ENCODE measurements at places on chromosomes 5 and 9. TPM values are rescaled to one million over a fixed set of nuclear protein-coding genes. Genes with fewer than 3 reads are reported as not detected.

DNA sequence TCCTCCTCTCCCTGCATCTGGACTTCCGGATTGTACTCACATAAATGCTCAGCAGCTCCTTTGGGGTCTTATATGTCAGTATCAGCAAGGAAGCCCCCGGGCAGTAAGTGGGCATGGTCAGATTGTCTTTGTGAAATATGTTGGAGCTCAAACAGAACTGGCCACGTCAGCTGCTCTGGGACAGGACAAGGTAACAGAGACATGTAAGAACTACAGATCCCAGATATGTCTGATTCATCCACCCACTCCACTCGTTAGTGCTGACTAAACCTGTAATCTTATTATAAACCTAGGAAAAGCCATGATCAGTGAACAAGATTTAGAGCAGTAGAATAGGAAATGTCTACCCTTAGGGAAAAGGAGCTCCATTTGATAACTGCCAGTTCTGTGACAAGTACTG lies 561.8 kb downstream of the CETN3 start:
- no peak for DNase-seq

DNA sequence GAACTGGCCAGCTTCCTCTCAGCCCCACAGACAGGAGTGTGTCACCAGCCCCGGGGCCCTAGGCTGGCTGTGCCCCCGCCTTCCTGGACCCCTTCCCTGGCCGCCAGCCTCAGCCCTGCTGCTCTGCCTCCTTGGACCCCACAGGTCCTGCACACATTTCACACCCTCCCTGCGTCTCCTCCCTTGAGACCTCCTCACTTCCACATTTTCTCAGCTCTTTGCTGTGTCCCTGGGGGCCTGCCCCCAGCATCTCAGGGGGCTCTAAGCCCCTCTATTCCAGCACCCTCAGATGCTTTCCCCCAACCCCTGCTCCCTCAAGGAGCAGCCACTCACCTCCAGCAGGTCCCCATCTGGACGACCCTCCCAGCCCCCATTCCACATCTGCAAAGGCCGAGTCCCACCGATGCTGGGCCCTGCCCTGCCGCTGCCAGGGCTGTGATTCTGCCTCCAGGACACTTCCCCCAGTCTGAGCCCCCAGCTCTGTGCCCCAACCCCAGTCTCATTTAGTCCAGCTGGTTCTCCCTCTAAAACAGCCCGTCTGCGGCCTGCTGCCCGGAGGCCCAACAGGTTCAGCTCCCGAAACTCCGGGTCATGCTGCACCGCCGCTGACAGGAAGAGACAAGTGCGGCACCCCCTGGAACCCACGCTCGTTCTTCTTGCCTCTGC lies 4.2 kb downstream of the SLC34A3 start:
- DNase-seq: no peak

- DNase-seq: no peak
These were observed 11.5 kb downstream of the SNX30 start for GRCh38 chr9:112761912-112762655.

DNA sequence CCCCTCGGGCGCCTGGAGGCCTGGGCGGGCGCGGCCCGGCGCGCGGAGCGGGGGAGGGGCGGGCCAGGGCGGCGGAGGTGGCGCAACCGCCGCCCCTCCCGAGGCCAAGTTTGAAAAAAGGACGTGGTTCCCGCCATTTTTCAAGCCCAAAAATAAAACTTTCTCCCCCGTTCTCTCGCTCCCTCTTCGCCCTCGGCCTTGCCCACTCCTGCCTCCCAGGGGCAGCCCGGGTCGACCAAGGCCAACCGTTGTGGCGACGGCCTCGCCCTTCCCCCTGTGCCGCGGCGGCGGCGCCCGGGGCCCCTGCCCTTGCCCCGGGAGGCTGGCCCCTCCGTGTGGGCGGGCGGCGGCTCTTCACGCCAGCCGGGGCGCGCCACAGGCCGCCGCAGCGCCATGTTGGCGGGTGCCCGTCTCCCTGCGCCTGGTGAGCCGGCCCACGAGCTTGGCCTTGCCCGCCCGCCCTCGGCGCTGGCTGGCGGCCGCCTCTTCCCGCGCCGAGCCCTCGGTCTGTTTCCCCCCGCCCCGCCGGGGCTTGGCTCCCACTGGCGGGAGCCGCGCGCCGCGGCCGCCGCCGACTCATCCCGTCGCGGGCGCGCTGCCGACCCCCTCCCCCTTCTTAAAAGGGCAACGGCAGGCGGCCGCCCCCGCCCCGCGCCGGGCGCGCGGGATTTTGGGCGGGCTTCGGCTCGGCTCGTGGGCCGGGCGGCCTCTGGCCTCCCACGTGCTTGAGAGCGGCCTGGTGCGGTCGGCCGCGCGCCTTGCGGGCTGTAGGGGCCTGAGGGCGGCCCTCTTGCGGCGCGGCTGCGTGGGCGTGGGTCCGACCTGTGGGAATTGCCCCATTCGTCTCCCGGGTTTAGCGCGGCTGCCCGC lies 1.3 kb downstream of the ANP32B start:
- peak; percentile 52 for DNase-seq

GRCh38 chr5:155514105-155514563 lies 500.6 kb downstream of the KIF4B start:
- no peak for DNase-seq

GRCh38 chr5:135880278-135880677 lies 15.4 kb downstream of the IL9 start:
- no peak for DNase-seq

DNA sequence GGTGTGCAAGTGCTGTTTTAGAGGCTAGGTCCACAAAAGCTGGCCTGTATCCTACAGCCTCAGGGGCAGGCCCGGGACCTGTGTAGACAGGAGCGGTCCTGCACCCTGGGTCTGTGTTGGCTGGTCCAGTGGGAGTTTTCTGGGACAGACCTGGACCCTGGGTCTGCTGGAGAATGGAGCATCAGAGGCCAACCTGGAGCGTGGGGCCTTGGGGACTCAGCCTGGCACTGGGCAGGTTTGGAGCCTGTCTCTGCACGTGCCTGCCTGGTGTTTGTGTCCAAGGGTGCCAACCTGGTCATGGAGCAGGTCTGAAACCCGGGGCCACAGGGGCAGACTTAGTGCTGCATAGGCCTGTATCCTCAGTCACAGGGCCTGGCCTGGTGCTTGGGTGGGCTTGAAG lies 45.8 kb downstream of the SRFBP1 start:
- DNase-seq: no peak

- DNase-seq: no peak
These were observed 1067.8 kb upstream of the EDIL3 start for GRCh38 chr5:85452322-85453025.

DNA sequence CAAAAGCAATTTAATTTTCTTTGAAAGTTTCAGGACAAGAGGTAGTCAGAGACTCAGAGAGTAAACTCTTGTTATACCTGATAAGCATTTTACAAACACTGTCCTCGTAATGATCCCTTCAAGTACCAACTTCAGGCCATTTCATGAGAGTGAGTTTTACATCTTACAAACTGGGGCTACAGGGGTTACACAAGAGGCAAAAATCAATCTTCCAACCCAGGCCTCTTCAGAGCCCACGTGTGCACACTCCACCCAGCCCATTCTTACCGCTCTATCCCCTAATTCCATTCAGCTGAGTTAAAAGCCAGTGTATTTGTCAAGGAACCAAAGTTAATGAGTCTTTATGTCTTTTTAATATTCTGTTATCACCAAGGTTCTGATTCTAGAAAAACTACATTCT lies 46.5 kb downstream of the PSMB7 start:
- no peak for DNase-seq

GRCh38 chr5:12675959-12676358 lies 771.7 kb upstream of the CTNND2 start:
- no peak for DNase-seq

- no peak for DNase-seq
These were observed 24.0 kb downstream of the TMOD1 start for GRCh38 chr9:97525451-97525850.

GRCh38 chr9:127720031-127720864 lies 4.4 kb downstream of the TTC16 start:
- no peak for DNase-seq

DNA sequence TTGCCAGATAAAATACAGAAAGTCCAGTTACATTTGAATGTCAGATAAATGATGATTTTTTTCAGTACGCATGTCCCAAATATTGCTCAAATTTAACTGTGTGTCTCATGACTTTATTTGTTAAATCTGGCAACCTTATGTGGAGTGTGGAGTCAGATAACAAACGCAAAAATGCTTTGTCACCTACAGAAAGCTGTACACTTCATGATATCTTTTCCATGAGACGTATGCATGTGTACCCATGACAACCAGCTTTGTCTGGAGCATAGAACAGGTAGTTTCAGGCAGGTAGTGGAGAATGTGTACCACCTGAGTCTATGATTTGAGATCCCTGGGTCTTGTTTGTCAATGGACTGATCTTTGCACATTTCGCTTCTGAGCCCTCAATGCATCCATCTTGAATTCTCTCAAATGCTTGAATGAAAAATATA lies 105.5 kb upstream of the CPEB4 start:
- DNase-seq: no peak

DNA sequence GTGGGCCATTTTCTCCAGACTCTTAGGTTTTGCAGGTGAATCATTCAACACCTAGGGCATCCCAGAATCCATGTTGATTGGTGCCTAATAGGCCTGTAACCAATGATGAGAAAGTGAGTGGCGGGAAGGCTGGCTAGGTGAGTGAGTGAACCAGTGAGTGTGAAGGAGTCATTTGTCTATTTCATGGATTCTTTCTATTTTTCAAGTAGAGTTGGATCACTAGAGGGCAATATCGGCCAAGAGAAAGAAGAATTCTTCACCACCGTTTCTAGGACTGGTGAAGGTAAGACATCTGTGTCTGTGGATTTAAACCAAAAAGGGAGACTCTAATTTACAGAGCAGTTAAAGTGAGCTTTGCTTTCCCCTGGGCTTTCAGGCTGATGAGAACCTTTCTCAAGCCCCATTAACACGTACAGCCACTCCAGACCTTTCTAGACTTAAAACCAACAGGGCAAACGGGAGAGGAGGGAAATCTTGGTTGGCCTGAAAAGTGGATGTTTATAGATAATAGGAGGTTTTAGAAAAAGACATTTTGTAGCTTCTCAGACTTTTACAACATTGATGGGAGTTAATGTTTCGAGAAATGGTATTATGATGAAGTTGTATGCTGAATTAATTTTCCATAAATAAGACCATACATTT lies 114.3 kb upstream of the IL12B start:
- peak; percentile 45 for DNase-seq

GRCh38 chr5:32261198-32261597 lies 51.5 kb downstream of the MTMR12 start:
- DNase-seq: no peak

DNA sequence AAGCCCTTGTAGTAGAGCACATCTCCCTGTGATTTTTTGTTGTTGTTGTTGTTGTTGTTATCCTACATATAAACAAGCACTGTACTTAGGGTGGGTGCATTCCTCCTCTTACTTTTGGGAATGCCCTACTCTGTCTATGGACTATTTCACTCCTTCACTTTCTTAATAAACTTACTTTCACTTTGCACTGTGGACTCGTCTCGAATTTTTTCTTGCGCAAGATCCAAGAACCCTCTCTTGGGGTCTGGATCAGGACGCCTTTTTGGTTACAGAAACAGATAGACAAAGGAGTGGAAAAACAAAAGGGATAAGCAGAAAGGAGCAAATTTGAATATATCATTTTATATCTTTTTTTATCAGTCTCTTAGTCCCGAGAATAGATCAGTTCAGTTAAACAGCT lies 14.4 kb upstream of the PAIP1 start:
- no peak for DNase-seq

DNA sequence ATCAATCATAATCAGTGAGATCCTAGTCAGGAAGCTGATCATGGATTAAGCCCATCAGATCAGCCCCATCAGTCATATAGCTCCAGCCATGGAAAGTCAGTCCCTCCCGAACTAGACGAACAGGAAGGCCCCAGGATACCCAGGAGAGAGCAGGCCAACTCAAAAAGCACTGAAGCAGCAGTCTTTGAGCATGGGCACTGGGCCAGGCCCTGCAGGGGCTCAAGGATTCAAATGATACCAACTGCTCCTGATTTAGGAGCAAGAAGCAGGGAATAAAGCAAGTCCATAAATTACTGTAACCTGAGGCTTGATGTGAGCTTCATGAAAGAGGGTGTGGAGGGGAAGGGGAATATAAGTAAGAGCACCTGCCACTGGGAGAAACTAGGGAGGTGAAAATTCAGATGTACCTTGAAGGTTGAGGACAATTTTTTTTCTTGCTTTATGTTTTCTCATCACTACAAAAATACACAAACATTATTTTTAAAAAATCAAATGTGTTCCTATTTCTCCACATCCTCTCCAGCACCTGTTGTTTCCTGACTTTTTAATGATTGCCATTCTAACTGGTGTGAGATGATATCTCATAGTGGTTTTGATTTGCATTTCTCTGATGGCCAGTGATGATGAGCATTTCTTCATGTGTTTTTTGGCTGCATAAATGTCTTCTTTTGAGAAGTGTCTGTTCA lies 115.2 kb downstream of the SIL1 start:
- DNase-seq: no peak

GRCh38 chr9:123757547-123757946 lies 172.4 kb downstream of the DENND1A start:
- no peak for DNase-seq

GRCh38 chr9:33209394-33209793 lies 30.6 kb upstream of the SPINK4 start:
- DNase-seq: no peak

DNA sequence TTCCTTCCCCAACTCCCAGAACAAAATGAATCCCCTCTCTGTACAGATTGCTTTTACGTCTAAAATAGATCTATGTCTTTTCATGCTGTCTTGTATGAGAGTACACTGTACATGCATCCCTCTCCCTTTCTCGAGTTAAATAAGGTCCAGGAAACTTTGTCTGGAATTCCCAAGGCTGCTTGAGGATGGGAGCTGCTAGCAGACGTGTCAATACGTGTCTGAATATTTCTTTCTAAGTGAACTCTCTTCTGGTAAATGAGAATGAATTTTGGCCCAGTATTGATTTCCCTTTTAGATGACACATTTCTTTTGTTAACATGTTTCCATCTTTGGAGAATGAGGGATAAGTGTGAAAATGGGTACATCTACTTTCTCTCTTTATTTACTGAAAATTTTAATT lies 59.6 kb upstream of the GAS1 start:
- no peak for DNase-seq

DNA sequence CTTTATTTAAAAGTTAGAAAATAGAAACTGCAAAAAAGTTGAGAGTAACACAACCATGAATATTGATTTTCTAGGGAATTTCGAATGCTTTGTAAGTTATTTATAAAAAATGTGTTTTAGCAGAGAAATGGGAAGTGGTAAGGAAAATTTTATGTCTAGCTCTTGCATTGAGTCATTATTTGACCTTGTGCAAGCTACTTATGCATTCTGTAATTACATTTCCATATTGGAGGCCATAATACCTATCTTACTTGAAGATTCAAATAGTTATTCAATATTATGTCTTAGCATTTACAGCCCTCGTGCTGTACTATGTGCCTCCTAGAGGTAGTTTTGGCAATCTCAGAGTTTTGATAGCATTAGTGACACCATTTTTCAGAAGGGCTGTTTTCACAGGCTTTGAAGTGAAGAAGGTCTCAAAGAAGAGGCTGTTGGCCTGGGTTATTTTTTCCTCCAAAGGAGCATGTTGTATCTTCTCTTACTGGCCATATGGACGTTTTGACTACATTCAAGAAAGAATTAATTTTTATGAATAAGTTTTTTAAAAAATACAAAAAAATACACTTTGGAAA lies 7.4 kb upstream of the DAP start:
- no peak for DNase-seq

Gene KCNMB1
- polyA plus RNA-seq: 1.3 TPM

Gene WDR38
- 0.38 TPM for polyA plus RNA-seq

Gene PCSK1
- 0.20 TPM for polyA plus RNA-seq

Gene KIF24
- polyA plus RNA-seq: 5.7 TPM

Gene AGXT2
- 79.6 TPM for polyA plus RNA-seq

Gene PITX1
- polyA plus RNA-seq: not detected

Gene GRM6
- polyA plus RNA-seq: 0.64 TPM

Gene MAMDC2
- 7.2 TPM for polyA plus RNA-seq

Gene QSOX2
- polyA plus RNA-seq: 17.5 TPM

Gene IQGAP2
- 70.0 TPM for polyA plus RNA-seq

Gene CCNO
- 6.5 TPM for polyA plus RNA-seq
